ENCODE measurements at places on chromosomes 6 and 20.

DNA sequence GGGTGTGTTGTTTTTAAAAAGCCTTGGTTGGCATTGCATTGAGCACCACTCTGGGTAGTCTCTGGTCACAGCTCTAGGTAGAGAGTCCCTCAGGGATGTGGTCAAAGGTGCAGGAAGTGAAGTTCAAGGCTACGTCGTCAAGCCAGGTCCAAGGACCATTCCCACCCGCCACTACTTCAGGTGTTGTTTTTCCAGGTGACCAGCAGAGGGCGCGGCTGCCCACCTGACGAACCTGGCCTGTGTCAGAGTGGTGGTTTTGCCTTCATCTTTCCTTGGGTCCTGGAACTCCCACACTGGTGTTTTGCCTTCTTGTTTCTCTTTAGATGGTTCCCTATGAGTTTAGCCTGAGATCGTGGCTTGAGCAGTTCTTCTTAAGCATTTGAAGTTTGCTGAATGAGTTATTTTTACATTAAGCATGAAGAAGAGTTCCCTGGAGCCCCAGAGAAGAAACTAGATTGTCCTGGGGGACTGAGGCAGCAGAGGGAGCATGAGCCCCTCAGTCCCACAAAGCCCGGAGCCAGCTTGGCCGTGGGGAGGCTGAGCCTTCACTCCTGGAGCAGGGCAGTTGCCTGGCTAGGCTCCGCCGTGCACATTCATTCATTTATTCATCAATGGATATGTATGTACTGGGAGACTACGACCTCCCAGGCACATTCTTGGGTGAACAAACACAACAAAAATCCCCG, 5.6 kb upstream of the PHACTR3 start:
- no peak for DNase-seq

GRCh38 chr20:19673575-19673974, 84.5 kb upstream of the RIN2 start:
- DNase-seq = no peak

DNA sequence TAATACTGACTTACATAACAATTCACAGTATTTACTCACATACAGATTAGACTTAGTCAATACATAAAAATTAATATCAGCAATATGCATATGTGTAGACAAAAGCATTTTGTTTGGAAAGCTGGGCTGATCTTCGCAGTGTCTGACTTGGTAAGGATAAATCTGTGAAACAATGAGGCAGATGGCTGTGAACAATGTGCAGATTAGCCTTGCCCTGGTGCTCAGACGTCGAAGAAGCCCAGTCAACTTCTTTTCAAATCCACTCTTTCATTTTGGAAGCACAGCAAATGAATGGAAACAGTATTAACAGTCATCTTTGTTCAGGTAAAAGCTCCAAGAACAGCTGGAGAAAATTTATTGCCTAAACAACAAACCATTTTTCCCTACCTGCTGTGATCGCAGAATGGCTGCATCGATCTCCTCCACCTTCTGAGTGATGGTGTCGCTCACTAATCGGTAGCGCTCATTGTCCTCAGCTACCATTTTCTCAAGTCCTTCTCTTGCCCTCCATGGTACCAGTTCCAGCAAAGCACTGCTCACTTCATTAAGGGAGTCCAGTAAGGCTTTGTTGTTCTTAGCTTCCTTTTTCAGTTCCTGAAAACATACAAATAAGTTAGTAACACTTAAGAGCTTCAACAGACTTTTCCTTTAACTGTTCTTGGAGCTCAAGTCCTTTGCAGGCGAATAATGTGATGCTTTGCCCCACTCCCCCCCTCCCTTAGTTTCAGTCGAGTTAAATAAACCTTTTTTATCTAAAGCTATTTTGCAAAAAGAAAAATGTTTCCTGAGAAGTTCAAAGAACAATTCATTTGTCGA, 116.5 kb downstream of the DST start:
- no peak for DNase-seq

DNA sequence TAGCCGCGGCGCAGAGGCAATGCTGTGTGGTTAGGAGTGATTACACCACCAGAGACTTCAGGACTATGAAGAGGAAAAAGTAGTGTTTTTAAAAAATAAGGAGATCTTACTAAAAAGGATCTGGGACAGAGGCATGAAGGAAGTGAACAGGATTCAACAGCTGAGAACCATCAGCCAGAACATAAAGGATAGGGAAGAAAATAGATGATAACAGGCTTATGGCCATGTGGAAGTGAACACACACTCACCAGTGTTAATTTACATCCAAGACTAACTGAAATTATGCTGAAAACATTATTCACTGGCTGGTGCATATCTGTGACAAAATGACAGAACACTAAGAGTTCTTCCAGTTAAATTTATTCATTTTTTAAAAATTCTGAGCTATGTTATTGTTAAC, 47.5 kb upstream of the BCLAF1 start:
- DNase-seq = no peak

GRCh38 chr6:35634316-35634715, 54.4 kb downstream of the FKBP5 start:
- DNase-seq = no peak

- no peak for DNase-seq
Measured at GRCh38 chr20:14142171-14142570, 146.9 kb downstream of the MACROD2 start.

- no peak for DNase-seq
Measured at GRCh38 chr20:10921491-10922010, 247.8 kb upstream of the JAG1 start.

GRCh38 chr20:46020555-46020954, 8.5 kb upstream of the SLC12A5 start:
- no peak for DNase-seq

DNA sequence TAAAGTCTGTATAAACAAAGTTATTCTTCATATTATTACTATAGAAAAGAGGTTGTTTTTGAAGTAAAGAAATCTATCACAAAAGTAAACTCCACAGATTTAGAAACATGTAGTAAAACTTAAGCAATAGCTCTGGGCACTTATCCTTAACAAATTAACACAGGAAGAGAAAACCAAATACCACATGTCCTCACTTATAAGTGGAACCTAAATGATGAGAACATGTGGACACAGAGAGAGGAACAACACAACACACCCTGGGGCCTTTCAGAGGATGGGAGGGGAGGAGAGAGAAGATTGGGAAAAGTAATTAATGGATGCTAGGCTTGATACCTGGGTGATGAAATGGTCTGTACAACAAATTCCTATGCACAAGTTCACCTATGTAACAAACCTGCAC, 57.2 kb downstream of the C6orf58 start:
- DNase-seq = no peak

GRCh38 chr20:57013741-57014140, 252.7 kb downstream of the BMP7 start:
- DNase-seq = no peak

- no peak for DNase-seq
Measured at GRCh38 chr20:19947611-19948264, 69.4 kb upstream of the NAA20 start.

GRCh38 chr20:40542065-40542464, 147.0 kb downstream of the MAFB start:
- DNase-seq = no peak

DNA sequence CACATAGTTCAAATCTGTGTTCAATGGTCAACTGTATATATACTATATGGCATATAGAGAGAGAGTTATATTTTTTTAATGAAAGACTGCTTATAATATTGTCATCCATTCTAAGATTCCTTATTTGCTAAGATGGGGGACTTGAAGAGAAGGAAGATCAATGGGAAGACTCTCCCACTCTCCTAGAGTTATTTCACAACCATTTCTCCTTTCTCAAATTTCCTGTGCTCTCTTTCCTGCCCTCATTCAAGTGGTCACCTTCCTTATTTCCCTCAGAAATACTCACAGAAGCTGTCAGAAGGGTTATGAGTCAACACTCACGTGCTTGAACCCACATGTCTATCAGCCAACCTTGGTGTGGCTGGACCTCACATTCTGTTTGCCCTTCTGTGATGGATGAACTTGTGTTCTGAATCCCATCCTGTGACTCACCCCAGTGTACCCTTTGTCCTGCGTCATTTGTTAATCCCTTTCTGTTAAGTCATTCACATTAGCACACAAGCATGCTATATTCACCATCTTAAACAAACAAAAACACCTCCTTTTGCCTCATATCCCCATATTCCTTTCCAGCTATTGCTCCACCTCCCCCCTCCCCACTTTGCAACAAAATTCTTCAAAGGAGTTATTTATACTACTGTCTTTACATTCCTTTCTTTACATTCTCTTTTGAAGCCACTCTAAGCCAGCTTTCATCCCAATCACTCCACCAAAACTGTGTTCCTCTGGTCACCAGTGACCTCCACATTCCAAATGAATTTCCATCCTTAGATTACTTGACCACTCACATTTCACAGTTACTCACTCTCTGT, 279.3 kb upstream of the TCF21 start:
- DNase-seq = no peak

DNA sequence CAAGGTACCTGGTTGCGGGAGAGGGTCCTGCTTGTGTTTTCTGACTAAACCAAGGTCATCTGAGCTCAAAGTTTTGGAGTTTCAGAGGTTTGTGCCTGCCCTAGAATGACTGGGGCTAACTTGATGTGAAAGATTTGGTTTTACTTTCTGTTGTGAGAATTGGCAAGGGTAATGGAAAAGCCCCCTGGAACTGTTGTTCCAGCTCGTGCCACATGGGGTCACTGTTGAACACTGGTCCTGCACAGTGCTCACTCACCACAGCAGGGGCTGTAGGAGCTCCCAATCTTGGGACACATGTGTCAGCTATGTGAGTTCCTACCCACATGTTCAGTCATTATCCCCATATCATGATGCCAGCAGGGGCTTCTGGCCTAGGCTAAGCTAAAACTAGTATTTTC, 6.5 kb downstream of the TGM6 start:
- peak; percentile 12 for DNase-seq

GRCh38 chr6:144150710-144151657, 667 bp downstream of the STX11 start:
- peak; percentile 24 for DNase-seq

Data from activated naive CD4-positive, alpha-beta T cell (primary cell).